ENCODE measurements at places on chromosomes 5 and 9.

GRCh38 chr9:98860871-98861293 is 53.4 kb downstream of the GALNT12 start:
- DNase-seq, result no peak

- no peak for DNase-seq
Measured at GRCh38 chr9:14427419-14427818, 113.5 kb upstream of the NFIB start.

DNA sequence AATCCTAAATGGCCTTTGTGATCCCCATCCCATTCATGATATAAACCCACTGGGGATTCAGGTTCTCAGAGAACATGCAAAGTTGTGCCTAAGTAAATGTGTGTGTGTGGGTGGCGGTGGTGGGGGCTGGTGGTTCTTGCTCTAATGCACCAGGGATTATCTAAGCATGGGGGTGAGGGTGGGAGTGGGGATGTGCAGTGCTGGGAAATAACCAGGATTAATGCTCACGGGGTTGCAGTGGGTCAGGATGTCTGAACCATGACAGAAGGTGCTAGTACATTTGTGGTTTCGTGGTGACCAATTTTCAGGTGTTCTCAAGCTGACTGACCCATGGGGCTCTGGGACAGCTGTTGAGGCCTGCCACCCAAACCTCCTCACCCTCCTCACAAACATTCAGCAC is 101.0 kb downstream of the ZNF608 start:
- no peak for DNase-seq

DNA sequence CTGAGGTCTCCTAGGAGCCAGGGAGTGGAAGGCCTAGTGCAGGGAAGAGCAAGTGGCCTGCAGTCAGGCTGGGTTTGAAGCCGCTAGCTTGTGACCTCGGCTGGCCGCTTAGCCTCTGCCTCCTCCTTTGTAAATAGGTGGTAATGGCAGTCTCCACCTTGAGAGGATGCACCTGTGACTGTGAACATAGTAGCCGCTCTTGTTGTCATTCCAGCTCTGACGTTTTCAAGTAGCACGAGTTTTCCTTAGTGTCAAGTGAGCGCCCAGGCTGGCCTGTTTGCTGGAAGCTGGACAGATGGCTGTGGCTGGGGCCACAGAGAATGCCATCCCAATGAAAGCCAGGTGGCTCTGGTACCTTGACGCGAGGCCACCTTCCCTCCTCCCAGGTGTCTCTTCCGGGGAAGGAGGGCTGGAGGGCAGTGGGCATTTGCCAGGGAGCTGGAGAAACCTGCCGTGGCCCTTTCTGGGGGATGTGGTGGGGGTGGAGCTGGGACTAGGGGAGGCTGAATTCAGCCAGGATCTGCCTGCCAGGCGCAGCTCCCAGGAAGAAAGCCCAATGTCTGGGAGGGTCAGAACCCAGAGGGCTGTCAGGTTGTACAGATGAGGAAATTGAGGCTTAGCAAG is 2.5 kb downstream of the ASS1 start:
- DNase-seq, result no peak

- no peak for DNase-seq
Measured at GRCh38 chr5:54309691-54310432, 511 bp downstream of the ARL15 start.

- DNase-seq, result no peak
Measured at GRCh38 chr9:126097679-126098078, 228.9 kb upstream of the MVB12B start.

- no peak for DNase-seq
Measured at GRCh38 chr9:92242260-92243136, 51.0 kb downstream of the IARS1 start.
